ENCODE measurements at places on chromosomes 5 and 9. TPM values are rescaled to one million over a fixed set of nuclear protein-coding genes. Genes with fewer than 3 reads are reported as not detected.

DNA sequence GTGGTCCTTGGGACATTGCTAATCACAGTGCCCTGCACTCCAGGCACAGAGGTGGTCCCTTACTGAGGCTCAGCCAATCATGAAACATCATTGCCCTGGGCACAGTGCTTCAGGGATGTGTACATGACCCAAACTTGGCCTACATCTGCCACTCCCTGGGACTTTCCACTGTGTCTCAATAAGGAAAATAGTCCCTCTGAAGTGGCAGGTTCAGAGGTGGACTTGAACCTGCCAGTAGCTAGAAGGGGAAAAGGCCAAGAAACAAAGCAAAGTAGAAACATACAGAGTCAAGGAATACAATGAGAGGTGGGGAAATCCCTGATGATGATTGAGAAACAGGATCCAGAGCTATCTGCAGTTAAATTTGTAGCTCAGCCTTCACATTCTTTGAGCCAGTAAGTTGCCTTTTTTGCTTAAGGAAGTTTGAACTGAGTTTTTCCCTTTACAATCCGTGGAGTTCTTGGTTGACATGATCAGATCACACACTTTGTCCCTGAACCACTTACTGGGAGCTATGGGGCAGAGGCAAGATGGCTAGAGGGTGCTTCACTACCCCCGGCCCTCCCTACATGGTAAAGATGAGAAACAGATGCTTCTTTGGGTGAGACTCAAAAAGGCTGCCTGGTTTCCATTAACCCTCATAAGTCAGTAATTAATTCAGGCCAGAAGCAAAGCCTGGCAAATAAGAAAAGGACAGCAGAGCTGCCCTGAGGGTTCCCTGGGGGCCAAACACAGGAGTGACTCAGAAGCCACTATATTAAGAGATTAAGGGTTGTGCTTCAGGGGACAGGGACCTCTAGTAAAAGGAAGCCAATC, 57.6 kb downstream of the SH3TC2 start:
- no peak overlapping the region for H3K4me3 ChIP-seq
- H3K36me3 ChIP-seq, result no peaks in the 10 kb centered on the region
- H3K27ac ChIP-seq, result no peak overlapping the region
- H3K4me1 ChIP-seq, result no peaks in the 10 kb centered on the region
- DNase-seq, result no peak

GRCh38 chr9:94672811-94673487, 33.6 kb upstream of the FBP1 start:
- peaks cover 6% of the 10 kb centered on the region for H3K4me1 ChIP-seq
- no peak overlapping the region for H3K4me3 ChIP-seq
- no peaks in the 10 kb centered on the region for H3K27me3 ChIP-seq
- H3K36me3 ChIP-seq, result no peaks in the 10 kb centered on the region

- H3K4me1 ChIP-seq, result peaks cover 6% of the 10 kb centered on the region
- no peaks in the 10 kb centered on the region for H3K27me3 ChIP-seq
- no peaks in the 10 kb centered on the region for H3K36me3 ChIP-seq
- no peak overlapping the region for H3K4me3 ChIP-seq
- H3K27ac ChIP-seq, result no peak overlapping the region
- DNase-seq, result no peak
Observed at GRCh38 chr5:1278656-1279442, 16.0 kb downstream of the TERT start.

GRCh38 chr9:97961361-97961760, 21.8 kb upstream of the ANP32B start:
- H3K36me3 ChIP-seq, result no peaks in the 10 kb centered on the region
- no peak for DNase-seq
- no peak overlapping the region for H3K27ac ChIP-seq

- no peak overlapping the region for H3K27ac ChIP-seq
- DNase-seq, result no peak
- H3K27me3 ChIP-seq, result no peaks in the 10 kb centered on the region
Observed at GRCh38 chr5:93107805-93108520, 473.1 kb downstream of the NR2F1-AS1 start.

DNA sequence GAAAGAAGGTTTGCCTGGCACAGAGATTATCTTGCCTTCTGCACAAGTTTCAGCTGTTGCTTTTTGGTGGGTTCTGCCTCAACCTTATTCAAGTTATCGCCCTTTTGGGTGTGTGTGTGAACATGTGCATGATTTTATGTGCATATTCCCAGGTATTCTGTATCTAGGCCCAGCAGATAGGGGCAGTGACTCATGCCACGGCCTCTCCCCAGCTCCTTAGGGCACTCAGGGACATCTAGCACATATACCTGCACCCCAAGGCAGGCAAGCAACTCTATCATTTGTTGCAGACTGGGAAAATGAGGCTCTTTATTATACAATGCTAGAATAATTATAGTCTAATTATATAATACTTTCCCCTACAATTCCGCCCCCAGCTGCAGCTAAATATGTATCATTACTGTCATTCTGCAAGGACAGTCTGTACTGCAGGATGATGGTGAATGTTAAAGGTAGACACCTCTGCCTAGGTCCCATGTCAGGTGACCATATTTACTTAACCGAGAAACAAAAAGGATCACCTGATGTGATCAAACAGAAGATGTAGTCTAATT, 128.9 kb downstream of the PDE8B start:
- no peaks in the 10 kb centered on the region for H3K27me3 ChIP-seq
- no peak overlapping the region for H3K27ac ChIP-seq
- H3K36me3 ChIP-seq, result no peaks in the 10 kb centered on the region
- DNase-seq, result no peak
- H3K4me1 ChIP-seq, result no peaks in the 10 kb centered on the region

- DNase-seq, result no peak
- H3K27ac ChIP-seq, result peak overlapping the region; percentile 71
- no peaks in the 10 kb centered on the region for H3K36me3 ChIP-seq
Observed at GRCh38 chr9:136399176-136400037, 563 bp downstream of the SNAPC4 start.

- H3K27me3 ChIP-seq, result no peaks in the 10 kb centered on the region
- H3K4me1 ChIP-seq, result no peaks in the 10 kb centered on the region
- H3K36me3 ChIP-seq, result no peaks in the 10 kb centered on the region
- no peak overlapping the region for H3K4me3 ChIP-seq
Observed at GRCh38 chr9:13556656-13557055, 277.2 kb upstream of the MPDZ start.

DNA sequence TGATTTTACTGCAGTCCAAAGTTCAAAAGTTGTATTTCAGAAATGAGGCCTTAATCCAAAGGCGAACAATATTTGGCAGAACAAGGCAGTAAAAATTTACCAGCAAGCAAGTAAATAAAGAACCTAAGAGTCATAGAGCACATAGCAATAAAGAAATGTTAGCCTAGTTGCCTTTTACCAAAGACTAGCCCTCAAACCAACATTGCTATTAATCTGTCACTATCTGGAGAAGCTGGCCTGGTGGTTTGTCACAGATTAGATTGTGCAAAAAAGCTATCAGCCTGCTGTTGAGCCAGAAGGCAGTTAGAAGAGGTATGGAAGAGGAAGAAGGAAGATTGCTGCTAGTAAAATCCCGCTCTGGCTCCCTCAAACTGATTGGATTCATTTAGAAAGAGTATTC, 304.7 kb upstream of the KLF4 start:
- no peaks in the 10 kb centered on the region for H3K4me1 ChIP-seq
- H3K27me3 ChIP-seq, result no peaks in the 10 kb centered on the region
- no peak overlapping the region for H3K4me3 ChIP-seq

GRCh38 chr5:135131801-135132680, 98.0 kb upstream of the PITX1 start:
- H3K27ac ChIP-seq, result no peak overlapping the region
- no peak for DNase-seq
- H3K4me3 ChIP-seq, result no peak overlapping the region
- H3K36me3 ChIP-seq, result no peaks in the 10 kb centered on the region
- no peaks in the 10 kb centered on the region for H3K27me3 ChIP-seq
- peaks cover 7% of the 10 kb centered on the region for H3K4me1 ChIP-seq

GRCh38 chr9:35756275-35757225, 2.5 kb upstream of the MSMP start:
- H3K27me3 ChIP-seq, result no peaks in the 10 kb centered on the region
- H3K4me3 ChIP-seq, result peak overlapping the region; percentile 98
- H3K27ac ChIP-seq, result peak overlapping the region; percentile 93
- no peaks in the 10 kb centered on the region for H3K36me3 ChIP-seq
- DNase-seq, result peak; percentile 88

DNA sequence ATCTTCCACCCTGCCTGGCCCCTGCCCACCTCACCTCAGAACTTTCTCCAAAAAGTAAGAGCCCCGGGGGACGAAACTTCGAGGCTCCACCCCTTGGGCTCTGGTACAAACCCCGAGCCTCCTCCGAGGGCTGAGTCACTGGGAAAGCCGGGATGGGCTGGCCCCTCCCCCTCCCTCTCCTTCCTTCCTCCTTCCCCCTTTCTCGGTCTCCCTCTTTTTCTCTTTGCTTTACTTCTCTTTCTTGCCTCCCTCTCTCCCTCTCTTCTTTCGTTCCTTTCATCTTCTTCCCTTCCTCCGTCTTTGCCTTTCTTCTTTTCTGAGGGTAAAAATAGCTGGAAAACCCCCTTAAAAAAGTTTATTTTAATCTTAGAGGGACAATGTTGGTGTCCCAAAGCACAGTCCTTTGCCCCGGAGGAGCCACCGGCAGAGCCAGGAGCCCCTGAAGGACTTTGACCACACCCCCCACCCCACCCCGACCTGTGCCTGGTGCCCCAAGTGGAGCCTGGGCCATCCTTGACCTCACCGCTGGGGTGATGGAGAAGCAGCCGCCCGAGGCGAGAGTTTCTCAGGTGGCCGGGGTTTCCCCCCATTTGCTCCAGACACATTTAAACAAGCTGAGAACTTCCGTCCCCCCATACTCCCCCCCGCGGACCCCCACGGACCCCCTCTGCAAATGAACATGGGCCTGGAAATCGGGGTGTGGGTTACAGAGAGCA, 5.7 kb upstream of the NOTCH1 start:
- peaks cover 22% of the 10 kb centered on the region for H3K4me1 ChIP-seq
- no peak for DNase-seq
- H3K36me3 ChIP-seq, result no peaks in the 10 kb centered on the region

GRCh38 chr5:129445379-129445778, 14.7 kb upstream of the ADAMTS19 start:
- H3K4me1 ChIP-seq, result no peaks in the 10 kb centered on the region
- H3K27ac ChIP-seq, result no peak overlapping the region
- H3K4me3 ChIP-seq, result no peak overlapping the region

DNA sequence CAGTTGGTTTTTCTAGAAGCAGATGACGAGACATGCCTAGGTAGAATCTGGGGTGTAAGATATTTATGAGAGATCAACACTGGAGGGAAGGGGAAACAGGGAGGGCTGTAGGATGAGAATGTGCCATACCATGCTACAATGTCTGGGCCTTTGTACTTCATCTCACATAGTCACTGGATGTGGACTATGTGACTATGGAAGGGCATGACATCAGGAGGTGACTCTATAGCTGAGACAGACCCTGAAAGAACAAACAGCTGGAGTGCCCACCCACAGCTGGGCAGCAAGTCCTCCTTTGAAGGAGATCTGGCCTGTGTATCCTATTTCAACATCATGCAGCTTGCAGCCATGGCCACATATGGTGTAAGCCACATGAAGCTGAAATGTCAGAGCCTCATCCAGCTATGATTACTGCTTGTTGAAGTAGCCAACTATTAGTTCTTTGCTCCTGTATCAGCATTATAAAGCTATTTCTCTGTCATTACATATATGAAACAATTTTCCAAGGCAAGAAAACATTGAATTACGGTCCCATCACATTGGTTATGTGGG, 46.2 kb upstream of the KIF2A start:
- peak overlapping the region; percentile 67 for H3K27ac ChIP-seq
- peaks cover 34% of the 10 kb centered on the region for H3K4me1 ChIP-seq
- DNase-seq, result no peak
- no peaks in the 10 kb centered on the region for H3K36me3 ChIP-seq

DNA sequence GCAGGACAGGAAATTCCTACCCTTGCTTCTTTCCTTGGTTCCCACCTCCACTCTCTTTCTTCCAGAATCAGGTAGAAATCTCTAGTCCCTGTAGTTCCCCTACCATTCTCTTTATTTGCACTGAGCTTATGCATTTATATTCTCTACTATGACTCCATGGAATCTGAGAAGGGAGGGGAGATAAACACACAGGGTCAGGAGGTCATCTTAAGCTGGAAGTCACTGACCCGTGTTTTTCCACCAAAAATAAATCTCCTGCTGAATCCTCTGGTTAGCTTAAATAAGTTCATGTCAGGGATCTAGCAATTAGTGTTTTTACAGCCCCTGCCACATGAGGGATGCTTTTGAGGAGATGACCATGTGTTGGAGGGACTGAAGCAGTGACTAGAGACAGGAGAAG, 3.7 kb downstream of the ACTL7B start:
- H3K27ac ChIP-seq, result no peak overlapping the region
- no peak for DNase-seq
- peaks cover 2% of the 10 kb centered on the region for H3K36me3 ChIP-seq
- peaks cover 4% of the 10 kb centered on the region for H3K27me3 ChIP-seq
- no peaks in the 10 kb centered on the region for H3K4me1 ChIP-seq

Gene SPINK6
- not detected for total RNA-seq

Gene NMUR2
- not detected for total RNA-seq

Gene FAM153A
- 117 TPM for total RNA-seq

Gene IL9
- not detected for total RNA-seq

Gene SLC6A19
- not detected for total RNA-seq

Gene CACNA1B
- total RNA-seq, result not detected

Gene SLCO6A1
- total RNA-seq, result not detected

Gene GPR151
- not detected for total RNA-seq

Gene RAB3C
- total RNA-seq, result not detected
